Effector CD4-positive, alpha-beta T cell (primary cell): ENCODE measurements at places on chromosomes 1 and 21.

DNA sequence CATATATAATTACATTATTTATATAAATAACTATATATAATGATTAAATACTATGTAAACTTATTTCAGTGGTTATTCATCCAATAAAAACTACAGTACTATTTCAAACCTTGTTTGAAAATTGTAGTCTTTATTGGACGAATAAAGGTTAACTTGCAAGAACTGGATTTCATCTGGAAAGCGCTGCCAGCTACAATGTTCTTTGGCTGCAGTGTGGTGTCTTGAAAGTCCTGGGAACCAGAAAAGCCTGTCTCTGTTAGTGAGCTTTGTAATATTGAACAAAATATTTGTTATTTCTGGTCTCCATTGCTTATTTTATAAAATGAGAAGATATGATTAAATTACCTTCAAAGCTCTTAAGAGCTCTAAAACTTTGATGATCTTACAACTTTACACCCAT, 763.6 kb downstream of the ADGRL2 start:
- no peak for DNase-seq

GRCh38 chr1:169814265-169814664, 19.6 kb upstream of the METTL18 start:
- DNase-seq, result no peak

GRCh38 chr1:161720956-161721737, at the start of gene FCRLB:
Gene FCRLB (plus strand): TSS chr1:161721544. CDS start chr1:161722673, 1,129 bp downstream.
- DNase-seq, result no peak

DNA sequence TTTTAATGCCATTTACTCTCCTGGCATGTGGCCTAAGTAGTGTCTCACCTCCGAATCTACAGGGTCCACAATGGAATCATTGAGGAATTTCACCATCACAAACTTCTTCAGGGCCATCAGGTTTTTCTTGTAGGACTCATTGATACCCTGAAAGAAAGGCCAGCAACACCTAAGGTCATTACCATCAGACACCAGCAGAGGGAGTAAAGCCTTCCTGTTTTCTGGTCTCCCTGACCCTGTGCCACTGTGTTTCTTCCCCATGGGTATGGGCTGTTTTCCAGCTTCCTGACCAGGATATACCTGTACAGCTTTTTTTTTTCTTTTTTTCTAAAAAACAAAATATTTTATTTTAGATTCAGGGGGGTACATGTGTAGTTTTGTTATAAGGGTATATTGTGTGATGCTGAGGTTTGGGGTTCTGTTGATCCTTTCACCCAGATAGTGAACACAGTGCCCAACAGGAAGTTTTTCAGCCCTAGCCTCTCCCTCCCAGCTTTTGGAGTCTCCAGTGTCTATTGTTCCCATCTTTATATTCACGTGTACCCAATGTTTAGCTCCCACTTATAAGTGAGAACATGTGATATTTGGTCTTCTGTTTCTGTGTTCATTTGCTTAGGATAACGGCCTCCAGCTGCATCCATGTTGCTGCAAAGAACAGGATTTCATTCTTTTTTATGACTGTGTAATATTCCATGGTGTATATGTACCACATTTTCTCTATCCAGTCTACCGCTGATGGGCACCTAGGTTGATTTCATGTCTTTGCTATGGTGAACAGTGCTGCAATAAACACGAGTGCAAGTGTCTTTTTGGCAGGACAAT, 18.3 kb downstream of the PPT1 start:
- peak; percentile 36 for DNase-seq

DNA sequence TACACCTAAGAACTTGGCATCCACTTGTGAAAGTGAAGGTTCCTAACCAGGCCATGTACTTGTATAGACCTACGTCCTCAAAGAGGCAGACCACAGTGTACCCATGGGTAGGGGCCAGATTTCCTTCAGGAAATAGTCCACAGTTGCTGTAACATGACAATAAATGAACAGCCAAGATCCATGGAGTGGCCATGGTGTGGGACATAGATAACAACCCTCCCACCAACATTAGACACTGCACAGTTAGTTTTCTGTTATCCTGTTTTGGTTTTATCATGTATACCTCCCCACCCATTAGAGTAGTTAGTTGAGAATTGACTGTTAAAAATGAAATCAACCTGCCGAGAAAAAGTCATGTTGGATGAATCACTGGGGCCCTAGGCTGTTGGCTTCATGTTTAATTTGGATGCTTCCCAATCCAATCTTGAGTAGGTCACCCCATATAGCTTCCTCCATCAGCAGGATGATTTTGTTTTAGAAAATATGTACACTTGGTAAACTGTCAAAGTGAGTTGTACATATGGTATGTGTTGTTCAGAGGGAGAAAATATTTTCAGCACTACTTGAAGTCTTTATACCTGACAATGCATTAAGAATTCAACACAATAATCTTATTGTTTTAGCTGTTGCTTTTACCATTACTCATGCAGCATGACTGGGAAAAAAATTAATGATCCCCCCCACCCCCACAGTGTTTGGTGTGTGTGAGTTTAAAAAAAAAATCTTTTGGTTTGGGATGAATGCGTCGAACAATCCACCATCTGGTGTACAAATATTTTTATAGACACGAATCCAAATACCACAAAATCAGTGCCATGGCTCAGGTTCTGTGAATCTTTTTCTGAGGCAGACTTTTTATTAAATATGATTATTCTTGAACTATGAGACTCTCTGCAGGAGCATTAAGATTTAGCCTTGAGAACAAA, 88.3 kb upstream of the ARHGAP29 start:
- DNase-seq, result no peak

DNA sequence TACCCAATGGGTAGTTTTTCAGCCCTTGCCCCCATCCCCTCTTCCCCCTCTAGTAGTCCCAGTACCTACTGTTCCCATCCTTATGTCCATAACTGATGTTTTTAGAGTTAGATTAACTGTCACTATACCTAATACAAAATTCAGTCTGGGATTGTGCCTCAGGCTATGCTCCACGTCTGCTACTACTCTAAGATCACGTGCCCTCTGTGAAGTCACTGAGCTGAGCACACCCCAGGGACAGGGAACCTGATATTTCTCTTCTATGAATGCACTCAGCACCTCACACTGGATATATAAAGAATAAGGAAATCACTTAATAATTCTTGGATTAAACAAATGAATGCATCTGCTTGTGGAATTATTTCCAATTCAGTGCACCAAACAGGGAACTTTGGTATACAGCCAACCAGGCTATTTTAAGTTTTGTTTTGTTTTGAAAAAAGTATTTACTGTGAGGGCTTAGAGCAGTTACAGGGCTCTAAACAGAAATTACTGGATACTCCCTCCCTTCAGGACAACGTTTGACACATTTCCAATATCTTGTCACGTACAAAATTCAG, 307.9 kb downstream of the SMYD3 start:
- DNase-seq, result no peak
